HS-5 (cell line): ENCODE measurements at places on chromosomes 7 and 10.

DNA sequence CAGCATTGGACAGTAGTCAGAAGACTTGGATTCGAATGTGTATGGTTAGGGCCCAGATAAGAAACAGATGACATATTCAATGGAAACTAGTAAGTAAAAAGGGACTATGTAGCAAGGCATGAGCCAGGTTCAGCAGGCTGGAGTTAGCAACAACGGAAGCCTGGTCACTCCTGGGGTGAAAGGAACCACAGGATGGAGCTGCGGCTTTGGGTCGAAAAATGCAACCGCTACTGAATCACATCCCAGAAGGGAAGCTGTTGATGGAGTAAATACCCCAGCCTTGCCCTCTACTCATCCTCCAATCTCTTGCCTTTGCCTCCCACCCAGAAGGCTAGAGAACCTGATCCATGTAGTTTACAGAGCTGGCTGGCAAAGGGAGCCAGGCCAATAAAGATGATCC is 37.5 kb upstream of the EGR2 start:
- DNase-seq, result no peak

DNA sequence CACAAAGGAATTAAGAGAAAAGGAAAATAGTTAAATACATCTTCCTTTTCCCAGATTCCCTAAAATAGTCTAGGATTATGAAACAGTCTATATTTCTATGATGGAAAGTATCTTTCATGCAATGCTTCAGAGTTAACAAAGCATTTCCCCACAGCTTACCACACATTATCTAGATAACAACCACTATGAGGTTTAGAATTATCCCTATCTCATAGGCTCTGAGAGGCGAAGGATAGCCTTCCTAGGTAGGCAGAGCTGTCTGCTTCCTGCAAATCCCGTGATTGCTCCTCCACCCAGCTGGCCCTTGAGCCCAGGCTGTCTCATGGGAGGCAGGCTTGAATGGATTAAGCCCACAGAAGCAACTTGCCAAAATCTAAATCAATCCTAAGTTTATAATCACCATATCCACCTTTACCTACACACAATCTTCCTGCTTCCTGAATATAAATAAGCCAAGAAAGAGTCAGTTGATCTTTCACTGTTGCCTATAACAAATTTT is 321.4 kb upstream of the AOAH start:
- no peak for DNase-seq

DNA sequence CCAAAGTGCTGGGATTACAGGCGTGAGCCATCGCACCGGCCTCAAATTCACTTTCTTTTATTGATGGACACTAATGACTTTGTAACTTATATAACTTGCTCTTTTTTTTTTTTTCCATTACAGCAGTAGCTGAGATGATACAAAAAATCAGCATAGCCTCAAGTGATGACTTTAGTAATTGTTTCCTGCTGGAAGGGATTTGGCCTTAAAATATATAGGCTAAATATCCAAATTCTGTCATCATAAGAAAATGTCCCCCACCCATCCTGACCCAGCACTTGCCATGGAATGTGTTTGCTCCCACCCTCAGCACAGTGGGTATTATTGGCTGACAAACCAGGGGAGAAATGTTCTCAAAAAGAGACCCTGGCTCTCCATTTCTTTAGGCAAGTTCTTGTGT is 1264.1 kb upstream of the AUTS2 start:
- no peak for DNase-seq

DNA sequence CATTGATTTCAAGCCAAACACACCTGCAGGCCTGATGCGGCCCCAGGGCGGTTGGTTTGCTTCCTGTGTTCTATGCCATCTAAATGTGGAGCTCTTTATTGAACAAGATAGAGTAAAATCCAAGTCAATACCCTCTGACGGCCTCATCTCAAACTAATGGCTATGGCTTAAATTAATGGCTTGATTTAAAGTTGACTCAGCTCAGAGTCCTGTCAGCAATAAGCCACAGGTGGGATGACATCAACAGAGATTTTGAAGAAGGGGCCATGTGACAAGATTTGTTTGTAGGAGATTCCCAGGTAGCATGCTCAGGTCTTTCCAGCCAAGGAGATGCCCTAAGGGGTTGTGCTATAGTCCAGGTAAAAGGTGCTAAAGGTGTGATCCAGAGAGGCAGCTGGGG is 66.7 kb upstream of the ZNF32 start:
- DNase-seq, result no peak

DNA sequence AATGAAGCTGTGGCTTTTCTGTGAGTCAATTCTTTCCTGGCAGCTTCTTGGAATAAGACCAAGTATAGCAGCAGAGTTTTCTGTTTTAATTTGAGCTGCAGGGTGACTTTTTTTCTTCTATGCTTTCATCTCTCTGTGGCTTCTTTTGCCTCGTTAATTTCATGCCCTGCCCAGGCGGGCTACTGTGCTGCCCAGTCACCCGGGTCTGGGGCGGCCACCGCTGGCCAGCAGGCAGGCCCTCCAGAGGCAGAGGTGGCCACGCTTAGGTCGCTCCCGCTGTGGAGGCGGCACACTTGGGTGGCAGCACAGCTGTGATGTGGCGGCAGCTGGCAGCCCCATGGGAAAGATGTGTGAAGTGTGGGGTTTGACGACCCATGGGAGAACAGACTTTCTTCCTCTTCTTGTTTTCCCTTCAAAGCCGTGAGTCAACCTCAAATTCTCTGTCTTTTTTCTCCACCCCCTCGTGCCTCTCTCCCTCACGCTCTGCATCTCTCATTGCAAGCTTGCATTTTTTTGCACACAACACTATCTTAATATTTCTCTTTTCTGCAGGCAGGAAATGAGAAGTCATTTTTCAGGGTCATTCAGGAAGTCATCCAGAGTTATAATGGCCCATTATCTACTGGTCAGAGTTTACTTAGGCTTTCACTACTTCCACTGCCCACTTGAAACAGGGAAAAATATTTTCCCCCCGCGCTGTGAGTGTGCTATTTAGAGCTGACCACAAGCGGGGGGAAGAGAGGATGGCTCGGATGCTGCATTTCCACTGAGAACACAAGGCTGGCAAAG is 67.8 kb downstream of the EGFR start:
- DNase-seq, result peak; percentile 38

- no peak for DNase-seq
Observed at GRCh38 chr10:132489053-132489703, 48.4 kb upstream of the INPP5A start.

DNA sequence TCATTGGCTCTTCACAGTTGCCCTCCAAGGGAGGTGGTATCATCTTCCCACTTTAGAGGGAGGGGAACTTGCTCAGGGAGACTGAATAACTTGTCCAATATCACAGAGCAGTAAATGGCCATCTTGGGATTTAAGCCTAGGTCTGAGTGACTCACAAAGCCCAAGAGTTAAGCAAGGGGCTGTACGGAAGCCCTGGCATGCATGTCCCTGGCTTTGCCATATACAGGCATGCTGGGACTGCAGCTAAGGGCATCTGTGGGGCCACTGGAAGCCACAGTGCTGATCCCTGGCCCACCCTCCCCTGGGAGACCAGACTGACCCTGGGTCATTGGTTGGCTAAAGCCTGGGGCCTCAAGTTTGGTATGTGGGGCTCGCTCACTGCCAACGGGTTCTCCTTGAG is 3.1 kb downstream of the VSIR start:
- no peak for DNase-seq
